ENCODE measurements at places on chromosomes 3 and 15.

DNA sequence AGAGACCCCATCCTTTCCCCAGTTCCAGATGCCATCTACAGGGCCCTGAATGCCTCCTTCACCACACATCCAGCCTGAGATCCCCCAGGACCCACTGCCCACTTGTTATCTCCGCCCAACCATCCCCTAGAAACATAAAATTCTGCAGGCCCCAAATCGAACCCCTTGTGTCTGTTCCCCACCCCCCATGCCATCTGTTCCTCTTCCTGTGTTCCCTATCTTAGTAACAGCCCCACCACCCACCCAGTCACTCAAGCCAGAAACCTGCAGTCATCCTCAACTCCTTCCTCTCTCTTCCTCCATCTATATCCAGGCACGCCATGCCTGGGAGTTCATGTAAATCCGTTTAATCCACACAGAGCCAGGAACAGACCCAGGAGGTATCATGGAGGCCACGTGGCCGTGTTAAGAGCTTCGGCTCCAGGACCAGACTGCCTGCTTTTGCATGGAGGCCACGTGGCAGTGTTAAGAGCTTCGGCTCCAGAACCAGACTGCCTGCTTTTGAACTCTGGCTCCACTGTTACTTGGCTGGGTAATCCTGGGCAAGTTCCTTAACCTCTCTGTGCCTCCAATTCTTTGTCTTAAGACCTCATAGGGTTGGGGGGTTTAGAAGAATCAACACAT is 4.8 kb downstream of the CSRNP1 start:
- no peak for DNase-seq

- no peak for DNase-seq
Observed at GRCh38 chr3:11238060-11238459, 34.1 kb upstream of the ATG7 start.

GRCh38 chr3:194964809-194965208 is 279.1 kb downstream of the FAM43A start:
- no peak for DNase-seq

- DNase-seq: no peak
Observed at GRCh38 chr15:72566973-72567372, 87.5 kb upstream of the GOLGA6B start.

DNA sequence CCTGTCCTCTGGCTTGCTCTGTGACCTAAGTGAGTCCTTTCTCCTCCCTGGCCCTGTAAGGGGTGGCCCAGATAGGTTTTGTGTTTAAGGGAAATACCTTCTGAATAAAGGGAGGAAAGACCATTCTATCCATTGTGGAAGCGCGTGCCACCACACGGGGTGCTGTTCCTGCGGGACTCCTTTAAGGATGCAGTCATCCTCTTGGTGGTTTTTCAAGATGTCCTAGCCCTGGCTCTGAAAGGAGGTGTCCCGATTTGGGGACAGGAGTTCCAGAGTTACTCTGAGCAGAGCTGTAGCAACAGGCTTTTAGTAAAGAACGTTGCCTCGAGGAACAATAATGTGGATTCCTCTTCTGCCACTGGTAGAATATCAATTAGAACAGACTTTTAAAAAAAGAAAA is 9.6 kb downstream of the SLC6A6 start:
- no peak for DNase-seq

DNA sequence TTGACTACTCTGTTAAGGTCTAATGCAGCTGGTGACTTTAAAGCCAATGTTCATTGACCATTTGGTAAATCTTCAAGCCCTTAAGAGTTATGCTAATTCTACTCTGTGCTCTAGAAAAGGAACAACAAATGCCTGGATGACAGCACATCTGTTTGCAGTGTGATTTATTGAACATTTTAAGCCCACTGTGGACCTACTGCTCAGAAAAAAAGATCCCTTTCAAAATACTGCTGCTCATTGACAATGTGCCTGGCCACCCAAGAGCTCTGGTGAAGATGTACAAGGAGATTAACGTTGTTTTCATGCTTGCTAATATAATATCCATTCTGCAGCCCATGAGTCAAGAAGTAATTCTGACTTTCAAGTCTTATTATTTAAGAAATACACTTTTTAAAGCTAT is 110.8 kb downstream of the TBC1D5 start:
- no peak for DNase-seq

DNA sequence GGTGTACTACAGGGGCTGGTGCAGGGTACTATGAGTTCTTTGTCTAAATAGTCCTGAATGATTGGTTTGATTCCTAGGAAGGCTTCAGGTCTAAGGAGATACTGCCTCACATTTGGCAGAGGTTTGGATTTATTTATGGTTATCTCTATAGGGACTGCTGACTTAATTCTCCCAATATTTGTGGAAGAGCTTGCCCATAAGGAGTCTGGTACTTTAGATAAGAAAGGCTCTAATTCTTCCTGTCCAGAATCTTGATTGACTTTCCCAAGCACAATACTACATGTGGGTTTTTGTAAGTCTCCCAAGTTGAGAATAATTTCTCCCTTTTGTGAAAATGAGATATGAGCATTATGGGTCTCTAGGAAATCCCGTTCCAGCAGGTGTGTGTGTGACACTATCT is 36.7 kb upstream of the AP4E1 start:
- no peak for DNase-seq

- DNase-seq: no peak
Observed at GRCh38 chr3:51332156-51332555, 52.9 kb upstream of the MANF start.

Measured in stimulated activated CD8-positive, alpha-beta memory T cell treated with anti-CD3 and anti-CD28 coated beads, Interleukin-7, amount 100 ng/mL, for 4 hours (primary cell).